ENCODE measurements at places on chromosomes 13 and 19. TPM values are rescaled to one million over a fixed set of nuclear protein-coding genes. Genes with fewer than 3 reads are reported as not detected.
A peak's percentile ranks its signal among the peaks of the same experiment; 100 is the strongest.

GRCh38 chr19:17542042-17542441 is 13.4 kb upstream of the COLGALT1 start:
- no peak for DNase-seq

FBXO17 gene
- 27.2 TPM for total RNA-seq

BRME1 gene
- total RNA-seq, result 3.7 TPM

- peak; percentile 84 for DNase-seq
Observed at GRCh38 chr19:8363803-8364771, at the start of gene ANGPTL4. Gene ANGPTL4, plus strand, starts transcription at chr19:8364155. Its CDS starts 167 bp downstream, at chr19:8364322.

TMEM221 gene
- total RNA-seq, result 0.90 TPM

CYP4F2 gene
- total RNA-seq, result not detected

- DNase-seq, result peak; percentile 79
Observed at GRCh38 chr19:13102666-13103580, at the start of gene LYL1. Gene LYL1, minus strand, starts transcription at chr19:13102858. Its CDS starts 1,687 bp downstream, at chr19:13101171.

DNA sequence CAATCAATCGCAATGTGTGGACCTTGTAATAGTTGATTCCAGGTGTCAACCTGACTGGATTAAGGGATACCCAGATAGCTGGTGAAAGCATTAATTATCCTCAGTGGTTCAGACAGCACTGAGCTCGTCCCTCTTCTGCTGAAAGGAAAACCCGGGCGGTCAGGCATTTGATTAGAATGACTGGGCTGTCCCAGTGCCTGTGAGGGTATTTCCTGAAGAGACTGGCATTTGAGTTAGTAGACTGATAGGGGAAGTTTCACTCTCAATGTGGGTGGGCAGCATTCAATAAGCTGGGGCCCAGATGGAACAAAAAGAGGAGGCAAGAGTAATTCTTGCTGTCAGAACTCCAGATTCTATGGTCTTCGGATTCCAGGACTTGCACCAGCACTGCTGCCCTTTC is 31.9 kb downstream of the KPNA3 start:
- DNase-seq, result no peak

DNA sequence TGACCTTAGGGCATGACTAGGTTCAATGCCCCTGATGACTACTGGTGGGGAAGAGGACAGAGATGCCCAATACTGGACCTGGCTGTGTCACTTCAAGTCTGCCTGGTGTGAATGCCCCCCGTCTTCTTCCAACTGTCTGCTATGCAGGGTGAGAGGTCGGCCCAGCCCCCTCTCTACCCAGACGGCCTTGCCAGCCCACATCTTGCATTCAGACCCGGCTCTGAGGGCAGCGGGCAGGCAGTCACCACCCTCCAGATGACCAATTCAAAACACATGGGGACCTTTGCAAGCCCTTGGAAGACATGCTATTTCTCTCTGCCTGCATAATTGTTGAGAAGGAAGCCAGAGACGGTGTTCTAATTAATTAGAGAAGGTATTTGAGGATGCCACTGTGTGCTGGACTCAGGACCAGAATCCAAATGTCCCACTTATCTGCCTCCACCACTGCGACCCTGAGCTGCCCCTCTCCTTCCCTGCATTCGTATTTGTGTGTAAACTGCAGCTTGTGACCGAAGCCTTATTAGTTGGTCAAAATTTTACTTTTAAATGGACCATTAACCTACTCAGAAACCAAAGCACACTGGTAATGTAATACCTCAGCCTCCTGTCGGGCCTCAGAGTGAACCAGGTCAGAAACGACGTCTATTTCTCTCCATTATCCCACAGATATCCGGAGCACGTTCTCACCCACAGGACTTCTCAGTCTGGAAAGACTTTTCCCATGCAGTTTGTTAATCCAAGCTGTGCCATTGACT is 407.0 kb downstream of the ZNF536 start:
- DNase-seq, result no peak

CHST8 gene
- 23.8 TPM for total RNA-seq

DNA sequence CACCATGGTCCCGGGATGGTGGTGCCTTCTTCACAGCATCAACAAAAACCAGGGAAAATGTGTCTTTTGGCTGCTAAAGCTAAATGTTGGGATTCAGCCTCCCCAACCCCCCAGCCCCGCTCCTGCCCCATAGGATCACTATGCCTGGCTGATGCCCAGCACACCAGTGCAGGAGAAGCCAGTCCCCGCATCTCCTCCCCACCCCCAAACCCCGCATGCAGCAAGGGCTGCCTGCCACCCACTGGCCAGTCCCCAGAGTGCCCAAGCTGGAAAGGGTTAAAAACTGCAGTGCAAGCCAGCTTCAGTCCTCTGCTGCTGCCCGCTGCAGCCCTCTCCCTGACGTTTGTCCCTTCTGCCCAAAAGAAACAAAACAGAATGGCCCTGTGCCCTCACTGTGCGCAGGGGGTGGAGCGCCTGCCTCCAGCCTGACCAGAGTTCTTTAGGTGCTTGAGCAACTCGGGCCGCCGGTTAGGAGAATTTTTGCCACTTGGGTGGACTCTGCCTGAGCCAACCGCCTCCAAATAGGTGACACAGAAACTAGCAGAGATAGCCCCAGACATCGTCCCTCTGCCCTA is 3.7 kb downstream of the CALM3 start:
- DNase-seq, result no peak

DNA sequence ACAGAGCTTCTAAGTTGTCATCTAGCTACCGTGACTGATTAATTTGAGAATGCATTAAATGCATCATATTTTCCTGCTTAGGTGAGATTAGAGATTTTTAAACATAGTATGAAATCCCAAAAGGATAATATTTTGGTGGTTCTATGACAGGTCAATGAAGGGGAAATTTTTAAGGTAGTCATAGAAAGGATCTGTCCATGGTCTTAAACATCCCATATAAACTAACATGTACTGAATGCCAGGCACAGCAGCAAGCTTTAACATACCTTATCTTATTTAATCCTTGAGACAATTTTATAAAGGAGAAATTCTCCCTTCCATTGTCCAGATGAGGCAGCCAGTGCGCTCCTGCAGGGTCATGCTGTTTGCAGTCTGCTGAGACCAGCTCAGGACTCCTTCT is 466.0 kb downstream of the FGF14 start:
- no peak for DNase-seq

- DNase-seq, result peak; percentile 75
Observed at GRCh38 chr19:18110609-18111232, 13.1 kb downstream of the MAST3 start.

DNA sequence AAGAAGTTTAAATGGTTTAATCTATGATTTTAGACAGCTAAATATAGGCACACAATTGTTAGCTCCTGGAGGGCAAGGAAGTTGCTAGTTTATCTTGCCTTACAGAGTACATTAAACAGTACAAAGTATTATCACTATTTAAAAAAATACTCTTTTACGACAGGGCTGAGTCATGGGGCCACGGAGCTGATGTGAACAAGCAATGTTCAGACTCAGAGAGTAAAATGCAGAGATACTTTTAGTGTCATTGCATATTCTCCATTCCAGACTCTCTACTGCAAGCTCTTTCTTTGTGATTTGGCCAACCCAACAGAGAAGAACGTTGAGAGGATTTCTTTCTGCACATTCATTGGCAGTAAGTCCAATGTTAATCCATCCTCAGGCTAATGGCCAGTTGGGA is 352.4 kb downstream of the SPRY2 start:
- no peak for DNase-seq

DNA sequence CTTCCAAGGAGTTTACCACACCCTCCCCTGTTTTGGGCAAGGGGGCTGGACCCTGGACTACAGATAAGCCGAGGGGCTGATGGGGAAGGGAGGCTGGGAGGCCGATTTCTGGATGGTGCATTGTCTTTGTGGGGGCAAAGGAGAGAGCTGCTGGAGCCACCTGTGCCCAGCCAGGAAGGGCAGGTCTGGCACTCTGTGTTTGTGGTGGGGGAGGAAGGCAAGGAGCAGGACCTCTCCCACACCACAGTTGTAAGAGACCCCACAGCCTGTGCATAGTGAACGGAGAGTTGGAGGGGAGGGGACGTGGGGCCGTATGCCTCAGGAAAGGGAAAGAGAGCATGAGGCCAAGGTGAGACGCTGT is 16.0 kb upstream of the PRR19 start:
- DNase-seq, result no peak

PSG11 gene
- not detected for total RNA-seq

DNA sequence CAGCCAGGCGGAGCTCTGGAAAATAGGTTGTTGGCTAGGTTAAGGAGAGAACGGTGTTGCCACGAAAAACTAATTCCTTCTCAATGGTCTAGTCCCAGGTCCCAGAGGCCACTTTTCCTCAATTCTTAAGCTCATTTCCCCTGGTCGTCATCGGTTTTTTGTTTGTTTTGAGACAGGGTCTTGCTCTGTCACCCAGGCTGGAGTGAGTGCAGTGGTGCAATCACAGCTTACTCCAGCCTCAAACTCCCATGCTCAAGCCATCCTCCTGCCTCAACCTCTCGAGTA is 1.2 kb downstream of the SF3A2 start:
- DNase-seq, result no peak

- no peak for DNase-seq
Observed at GRCh38 chr13:21333186-21333585, 125.9 kb downstream of the ZDHHC20 start.

TFPT gene
- total RNA-seq, result 12.0 TPM

- DNase-seq, result no peak
Observed at GRCh38 chr13:41326661-41327060, 15.6 kb downstream of the NAA16 start.

DNA sequence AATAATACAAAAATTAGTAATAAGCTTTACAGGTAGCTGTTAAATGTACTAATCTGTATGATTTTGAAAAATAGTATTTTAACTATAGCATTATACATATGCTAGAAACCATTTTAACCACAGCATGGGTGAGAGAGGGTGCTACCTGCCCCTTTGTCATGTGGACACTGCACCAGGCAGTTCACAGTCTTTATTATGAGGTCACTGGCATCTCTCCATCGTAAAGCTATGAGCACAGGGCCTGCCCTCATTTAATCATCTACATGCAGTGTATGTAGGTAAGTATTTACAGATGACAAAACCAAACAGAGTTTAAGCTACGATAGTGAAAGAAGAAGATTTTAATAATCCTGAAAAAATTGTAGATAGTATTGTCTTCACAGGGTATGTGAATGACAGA is 21.7 kb downstream of the EDNRB start:
- no peak for DNase-seq

ZNF547 gene
- total RNA-seq, result 5.1 TPM

GRCh38 chr19:40862785-40863184 is 12.5 kb upstream of the CYP2A6 start:
- DNase-seq, result no peak

- DNase-seq, result no peak
Observed at GRCh38 chr19:35105411-35106290, 10.0 kb upstream of the FXYD3 start.

- DNase-seq, result no peak
Observed at GRCh38 chr13:109541081-109541480, 245.3 kb downstream of the IRS2 start.

- DNase-seq, result peak; percentile 56
Observed at GRCh38 chr19:45340899-45341453, 426 bp downstream of the KLC3 start.

CD33 gene
- 0.12 TPM for total RNA-seq

SIGLEC12 gene
- not detected for total RNA-seq

GRCh38 chr19:39308531-39309304 is 11.9 kb downstream of the LRFN1 start:
- DNase-seq, result peak; percentile 96

- peak; percentile 60 for DNase-seq
Observed at GRCh38 chr19:5228932-5229777, 111.5 kb downstream of the PTPRS start.

GRCh38 chr13:110925023-110925612 is 10.2 kb upstream of the ANKRD10 start:
- DNase-seq, result peak; percentile 73

DNA sequence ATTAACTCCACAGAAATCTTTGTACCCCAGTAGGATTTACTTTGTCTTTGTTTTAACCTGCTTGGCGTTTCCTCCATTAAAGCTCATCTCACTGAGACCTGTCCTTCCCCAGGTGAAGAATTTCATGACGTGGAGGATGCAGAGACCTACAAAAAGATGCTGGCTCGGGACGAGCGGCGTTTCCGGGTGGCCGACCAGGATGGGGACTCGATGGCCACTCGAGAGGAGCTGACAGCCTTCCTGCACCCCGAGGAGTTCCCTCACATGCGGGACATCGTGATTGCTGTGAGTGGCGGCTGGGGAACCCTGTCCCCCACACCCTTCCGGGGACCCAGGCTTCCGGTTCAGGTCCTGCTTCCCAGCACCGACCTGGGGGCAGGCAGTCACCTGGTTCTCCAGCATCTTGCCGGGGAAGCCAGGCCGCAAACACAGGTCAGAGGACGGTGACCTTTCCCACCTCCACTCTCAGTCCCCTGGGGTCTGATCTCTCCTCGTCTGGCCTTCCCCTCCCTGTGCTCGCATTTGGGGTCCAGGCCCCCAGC is 9.2 kb downstream of the RCN3 start:
- no peak for DNase-seq

YIF1B gene
- total RNA-seq, result 106 TPM

GRCh38 chr19:46515879-46516350 is 20.2 kb upstream of the PNMA8B start:
- DNase-seq, result peak; percentile 80

FFAR3 gene
- not detected for total RNA-seq

ZNF439 gene
- total RNA-seq, result 11.7 TPM

ACP5 gene
- total RNA-seq, result 12.4 TPM

GRCh38 chr19:19068659-19069654 is 5.2 kb downstream of the SLC25A42 start:
- DNase-seq, result no peak

- DNase-seq, result no peak
Observed at GRCh38 chr19:57342582-57342981, 8.5 kb upstream of the ZNF304 start.

GRIN2D gene
- 16.5 TPM for total RNA-seq

DNA sequence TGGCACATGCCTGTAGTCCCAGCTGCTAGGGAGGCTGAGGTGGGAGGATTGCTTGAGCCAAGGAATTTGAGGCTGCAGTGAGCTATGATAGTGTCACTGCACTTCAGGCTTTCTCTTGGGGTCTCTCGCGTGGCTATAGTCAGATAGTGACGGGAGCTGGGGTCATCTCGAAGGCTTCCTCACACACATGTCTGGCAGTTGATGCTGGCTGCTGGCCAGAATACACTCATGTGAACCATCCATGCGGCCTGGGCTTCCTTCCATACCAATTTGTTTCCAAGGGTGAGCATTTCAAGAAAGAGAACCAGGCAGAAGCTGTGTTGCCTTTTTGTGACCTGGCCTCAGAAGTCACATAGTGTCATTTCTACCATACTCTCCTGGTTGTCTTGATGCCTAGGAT is 26.4 kb downstream of the LEUTX start:
- DNase-seq, result no peak

- DNase-seq, result peak; percentile 43
Observed at GRCh38 chr19:16587833-16588823, 15.9 kb upstream of the SLC35E1 start.

GRCh38 chr19:45451131-45451849 is 16.5 kb upstream of the FOSB start:
- DNase-seq, result peak; percentile 53

DNA sequence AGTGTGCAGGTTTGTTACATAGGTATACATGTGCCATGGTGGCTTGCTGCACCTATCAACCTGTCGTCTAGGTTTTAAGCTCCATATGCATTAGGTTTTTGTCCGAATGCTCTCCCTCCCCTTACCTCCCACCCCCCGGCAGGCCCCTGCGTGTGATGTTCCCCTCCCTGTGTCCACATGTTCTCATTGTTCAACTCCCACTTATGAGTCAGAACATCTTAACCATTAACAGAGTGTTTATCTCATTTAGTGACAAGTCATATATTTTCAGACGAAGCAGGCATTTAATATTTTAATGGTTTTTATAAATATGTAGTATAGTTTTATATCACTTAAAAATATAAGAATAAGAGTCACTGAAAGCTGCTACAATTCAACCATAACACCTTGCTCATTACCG is 780.5 kb upstream of the ARGLU1 start:
- no peak for DNase-seq

ZNF850 gene
- 41.1 TPM for total RNA-seq

PSG3 gene
- total RNA-seq, result not detected

LGALS14 gene
- total RNA-seq, result not detected

All from GM23338 (cell line).